Common myeloid progenitor, CD34-positive (primary cell): ENCODE measurements at places on chromosomes 1 and 21.

GRCh38 chr1:208631506-208631905, 387.3 kb upstream of the PLXNA2 start:
- DNase-seq: no peak

- DNase-seq: no peak
Measured at GRCh38 chr21:24785033-24785432, 822.2 kb downstream of the MRPL39 start.

GRCh38 chr1:215399787-215400186, 167.3 kb upstream of the KCTD3 start:
- DNase-seq: no peak

- DNase-seq: no peak
Measured at GRCh38 chr1:150987924-150988323, 5.8 kb downstream of the ANXA9 start.

DNA sequence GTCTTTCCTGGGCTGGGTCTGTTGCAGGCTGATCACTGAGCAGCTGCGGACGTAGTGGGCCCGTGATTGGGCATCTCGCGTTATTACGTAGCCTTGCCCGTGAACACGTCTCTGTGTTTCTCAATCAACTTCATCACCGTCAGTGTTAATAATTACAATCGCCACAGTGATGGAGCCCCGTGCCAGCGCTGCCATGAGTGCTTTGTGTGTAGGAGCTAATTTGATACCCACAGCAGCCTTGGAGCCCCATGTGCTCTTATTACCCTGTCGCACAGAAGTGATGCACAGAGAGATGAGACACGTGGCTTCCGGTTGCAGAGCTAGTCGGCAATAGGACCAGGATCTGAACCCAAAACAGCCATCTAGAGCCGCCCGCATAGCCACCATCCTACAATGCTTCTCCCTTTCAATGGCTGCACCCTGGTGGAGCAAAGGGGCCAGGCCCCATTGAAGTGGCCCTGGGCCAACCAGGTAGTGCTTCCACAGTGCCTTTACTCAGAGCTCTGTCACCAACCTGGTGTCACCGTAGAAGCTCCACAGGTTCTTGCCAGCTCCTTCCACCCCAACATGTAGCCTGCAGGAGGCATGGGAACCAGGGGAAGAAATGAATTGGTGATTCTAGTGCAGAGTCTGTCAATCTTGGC, 398.5 kb upstream of the VAMP3 start:
- no peak for DNase-seq

DNA sequence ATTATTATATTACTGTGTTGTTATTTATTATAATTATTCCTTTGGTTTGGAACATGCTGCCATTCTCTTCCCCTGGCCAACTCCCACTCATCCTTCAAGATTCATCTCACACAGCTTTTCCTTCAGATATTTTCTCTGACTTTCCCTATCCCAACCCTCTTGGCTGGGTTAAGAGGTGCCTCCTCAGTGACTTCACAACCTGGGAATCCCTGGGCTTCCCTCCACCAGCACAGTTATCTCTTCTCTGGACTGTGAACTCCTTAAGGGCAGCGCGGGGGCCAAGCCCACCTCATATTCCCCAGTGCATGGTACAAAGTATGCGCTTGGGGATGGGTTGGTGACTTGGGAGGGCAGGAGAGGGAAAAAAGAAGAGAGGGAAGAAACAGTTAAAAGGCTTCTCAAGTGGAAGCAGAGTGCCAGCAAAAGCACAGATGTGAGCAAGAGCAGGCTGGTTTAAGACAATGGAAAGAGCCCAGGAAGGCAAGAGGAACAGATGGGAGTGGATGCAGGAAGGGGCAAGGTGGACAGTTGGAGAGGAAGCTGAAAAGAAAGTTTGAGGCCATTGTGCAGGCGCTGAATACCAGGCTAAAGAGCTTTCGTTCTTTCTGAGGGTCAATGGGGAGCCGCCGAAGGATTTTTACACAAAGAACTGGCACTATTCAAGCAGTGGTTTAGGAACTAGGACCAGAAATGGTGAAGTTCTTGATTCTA, 132.3 kb downstream of the BEND5 start:
- no peak for DNase-seq

DNA sequence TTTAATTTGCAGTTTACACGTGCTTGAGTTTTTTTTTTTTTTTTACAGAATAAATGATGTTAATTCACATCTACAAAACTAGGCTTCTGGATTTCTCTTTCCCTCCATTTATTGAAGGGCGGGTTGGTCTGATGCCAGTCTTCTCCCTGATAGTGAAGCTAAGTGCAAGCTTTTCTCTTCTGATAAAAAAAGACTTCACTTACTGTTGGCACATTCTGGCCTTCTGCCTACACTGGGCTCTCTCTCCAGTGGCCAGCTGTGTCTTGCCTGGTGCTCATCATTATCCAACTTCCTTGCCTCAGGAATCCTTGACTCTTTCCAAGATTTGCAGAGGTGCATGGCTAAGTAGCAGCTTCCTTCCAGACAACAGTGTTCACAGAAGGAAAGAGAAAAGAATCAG, 7.6 kb upstream of the RAP1A start:
- no peak for DNase-seq
